ENCODE measurements at places on chromosomes 5 and 9.

DNA sequence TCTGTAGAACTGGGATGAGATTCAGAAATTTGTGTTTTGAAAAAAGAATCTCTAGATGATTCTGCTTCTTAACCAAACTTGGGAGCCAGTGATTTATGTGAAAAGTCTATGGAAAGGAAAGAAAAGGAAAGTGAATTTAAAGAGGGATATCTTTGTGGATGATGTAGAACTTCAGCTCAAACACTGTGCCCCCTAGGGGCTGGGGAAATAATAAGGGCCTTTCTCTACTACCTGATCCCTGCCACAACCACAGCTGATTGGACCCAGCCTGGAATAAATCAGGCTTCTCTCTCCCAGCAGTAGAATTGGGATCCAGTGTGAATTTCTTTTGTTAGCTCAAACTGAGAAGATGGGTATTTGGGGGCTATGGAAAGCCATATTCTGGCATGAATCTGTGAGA is 155.0 kb downstream of the PRELID2 start:
- DNase-seq, result no peak

- no peak for DNase-seq
Observed at GRCh38 chr9:112772215-112772509, 21.6 kb downstream of the SNX30 start.

DNA sequence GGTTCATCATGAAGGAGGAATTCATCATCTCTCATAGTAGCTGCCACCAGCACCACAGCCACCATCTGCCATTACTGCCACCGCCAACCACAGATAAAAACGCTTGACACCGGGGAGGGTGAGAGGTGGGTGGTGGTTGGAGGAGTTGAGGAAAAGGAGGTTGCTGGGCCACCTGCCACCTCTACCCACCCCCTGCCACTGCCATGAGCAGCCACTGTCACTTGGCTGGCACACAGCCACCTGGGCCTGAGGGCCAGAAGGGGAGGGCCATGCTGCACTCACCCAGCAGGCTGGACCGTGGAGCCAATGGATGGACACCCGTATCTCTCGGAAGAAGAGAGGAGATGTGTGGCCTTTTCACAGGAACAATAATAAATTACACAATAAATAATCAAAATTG is 31.3 kb upstream of the SLC36A2 start:
- no peak for DNase-seq

DNA sequence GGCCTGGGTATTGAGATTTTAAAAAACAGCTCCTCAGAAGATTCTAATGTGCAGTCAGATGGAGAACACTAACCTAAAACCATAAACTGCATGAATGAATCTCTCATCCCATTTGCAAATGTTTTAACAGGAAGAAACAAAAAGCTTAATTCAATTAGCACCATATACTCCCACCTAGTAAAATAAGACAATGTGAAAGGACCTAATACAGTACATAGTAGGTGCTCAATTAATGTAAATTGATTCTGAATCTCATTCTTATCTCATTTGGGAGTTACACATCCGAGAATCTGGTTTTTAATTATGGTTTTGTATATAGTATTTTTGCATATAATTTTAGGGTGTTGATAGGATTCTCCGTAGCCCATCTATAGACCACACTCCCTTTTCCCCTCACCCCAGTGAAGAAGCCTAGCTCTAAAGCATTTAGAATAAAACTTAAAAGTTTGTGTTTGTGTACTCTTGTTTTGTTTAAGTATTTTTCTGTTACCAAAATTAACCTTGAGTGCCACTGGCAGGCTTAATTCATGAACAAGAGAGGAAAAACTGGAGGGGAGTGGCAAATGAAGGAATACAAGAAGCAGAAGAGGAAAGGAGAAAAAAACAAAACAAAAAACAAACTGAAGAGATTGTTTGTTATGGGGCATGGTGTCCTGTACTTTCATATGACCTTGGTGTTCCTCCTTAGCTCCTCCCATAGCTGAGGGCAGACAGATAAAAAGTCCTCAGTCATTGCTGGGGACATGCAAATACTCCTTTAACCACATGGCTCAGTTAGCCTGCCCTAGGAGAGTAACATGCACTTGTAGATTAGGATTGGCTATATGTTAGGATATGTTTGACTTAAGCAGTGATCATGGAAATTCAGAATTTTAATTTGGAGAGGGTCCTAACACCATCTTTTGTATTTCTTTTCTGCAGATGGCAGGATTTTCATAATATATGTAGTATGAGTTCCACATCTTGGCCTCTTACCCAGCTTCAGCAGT is 1.2 kb downstream of the RNF14 start:
- DNase-seq, result no peak

GRCh38 chr9:98085944-98086343 is 29.4 kb downstream of the NANS start:
- DNase-seq, result no peak

Measured in CD4-positive, alpha-beta T cell treated with Interleukin-2 at 100 ng/mL for 4 hours (primary cell).